Activated T-cell treated with anti-CD3 and anti-CD28 coated beads for 4 hours (primary cell): ENCODE measurements at places on chromosomes 3 and 15.

GRCh38 chr3:39147711-39148434, 5.5 kb downstream of the CSRNP1 start:
- no peak for DNase-seq

DNA sequence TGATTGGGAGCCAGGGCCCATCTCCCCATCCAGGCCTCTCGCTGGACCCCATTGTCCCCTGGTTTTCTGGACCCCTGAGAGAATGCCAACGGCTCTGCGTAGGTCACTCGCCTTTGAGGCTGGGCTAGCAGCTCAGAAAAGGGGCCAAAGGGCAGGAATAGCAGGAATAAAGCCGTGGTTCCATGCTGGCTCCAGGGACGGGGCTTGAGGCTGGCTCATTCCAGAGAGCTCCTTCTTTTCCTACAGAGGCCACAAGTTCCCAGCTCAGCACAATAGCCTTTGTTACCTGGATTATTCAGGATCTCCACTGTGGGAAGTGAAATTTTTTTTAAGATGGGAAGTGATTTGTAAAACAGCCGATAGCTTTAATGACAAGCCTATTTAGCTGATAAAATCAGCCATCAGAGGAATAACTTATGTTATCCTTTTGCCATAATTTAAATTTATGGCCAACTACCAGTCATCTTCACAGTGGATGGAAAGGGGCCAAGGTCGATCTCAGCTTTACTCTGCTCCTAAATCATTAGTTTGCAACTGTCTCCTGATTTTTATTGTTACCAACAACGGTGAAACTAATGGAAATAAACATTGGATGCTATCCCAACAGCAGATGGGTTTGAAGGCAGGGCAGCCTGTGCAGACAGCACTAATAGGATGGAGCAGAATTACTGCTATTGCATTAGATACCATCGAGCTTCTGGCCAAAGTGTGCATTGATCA, 124.3 kb downstream of the TMEM266 start:
- DNase-seq = no peak

DNA sequence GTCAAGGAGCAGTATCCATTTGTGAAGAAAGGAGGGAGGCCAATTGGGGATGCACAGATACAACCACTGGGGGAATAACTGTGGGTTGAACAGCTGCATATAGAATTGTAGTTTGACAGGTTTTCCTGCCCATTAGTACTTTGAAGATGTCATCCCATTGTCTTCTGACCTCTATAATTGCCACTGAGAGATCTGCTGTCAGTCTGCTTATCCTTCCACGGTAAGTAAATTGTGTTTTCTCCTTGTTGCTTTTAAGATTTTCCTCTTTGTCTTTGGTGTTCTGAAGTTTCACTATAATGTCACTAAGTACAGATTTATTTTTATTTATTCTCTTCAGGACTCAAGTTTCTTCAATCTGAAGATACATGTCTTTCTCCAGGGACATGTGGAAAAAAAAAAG, 56.6 kb downstream of the MOBP start:
- no peak for DNase-seq

- DNase-seq = no peak
These were observed 57.4 kb downstream of the UMPS start for GRCh38 chr3:124787476-124788195.

- no peak for DNase-seq
These were observed 25.4 kb downstream of the TGM4 start for GRCh38 chr3:44899683-44900367.

GRCh38 chr15:83107841-83108181, 366 bp downstream of the TM6SF1 start:
- DNase-seq = no peak

GRCh38 chr3:42269647-42270046, 3.7 kb upstream of the CCK start:
- DNase-seq = no peak

- DNase-seq = no peak
These were observed 176.0 kb upstream of the BCHE start for GRCh38 chr3:166013073-166013679.

GRCh38 chr3:119898478-119899191, 116.7 kb downstream of the NR1I2 start:
- no peak for DNase-seq

DNA sequence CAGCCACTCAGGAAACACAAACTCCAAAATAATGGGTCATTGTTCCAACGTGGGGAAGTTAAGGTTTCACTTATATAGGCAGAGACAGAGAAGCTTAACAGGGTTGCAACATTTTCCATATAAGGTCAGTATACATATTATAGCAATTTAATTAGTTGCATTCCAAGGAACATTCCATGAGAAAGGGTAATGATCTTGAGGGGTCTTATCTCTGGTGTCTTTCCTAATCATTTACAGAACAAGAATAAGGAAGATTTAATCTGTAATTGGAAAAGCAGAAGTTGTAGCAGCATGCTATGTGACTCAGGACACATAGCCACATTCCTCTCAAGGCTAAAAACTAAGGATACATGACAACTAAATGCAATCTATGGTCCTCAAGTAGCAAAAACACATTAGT, 4.9 kb downstream of the MNS1 start:
- no peak for DNase-seq

GRCh38 chr15:93703092-93703739, 528.1 kb upstream of the MCTP2 start:
- no peak for DNase-seq

DNA sequence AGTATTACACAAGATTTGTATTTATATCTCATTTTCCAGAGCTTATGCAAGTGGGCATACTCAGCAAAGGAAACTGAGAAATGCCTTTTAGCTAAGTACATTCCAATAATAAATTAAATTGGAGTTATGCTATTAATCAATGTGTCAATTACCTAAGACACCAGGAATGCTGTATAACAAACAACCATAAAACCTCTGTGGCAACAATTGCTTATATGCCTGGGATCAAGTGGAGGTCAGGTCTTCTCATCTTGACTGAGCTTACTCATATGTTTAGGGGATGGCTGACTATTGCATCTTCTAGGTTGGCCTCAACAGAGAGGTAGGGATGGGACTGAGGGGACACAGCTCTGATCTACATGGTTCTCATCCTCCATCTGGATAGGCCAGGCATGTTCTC, 30.7 kb downstream of the CD200R1L start:
- DNase-seq = no peak

DNA sequence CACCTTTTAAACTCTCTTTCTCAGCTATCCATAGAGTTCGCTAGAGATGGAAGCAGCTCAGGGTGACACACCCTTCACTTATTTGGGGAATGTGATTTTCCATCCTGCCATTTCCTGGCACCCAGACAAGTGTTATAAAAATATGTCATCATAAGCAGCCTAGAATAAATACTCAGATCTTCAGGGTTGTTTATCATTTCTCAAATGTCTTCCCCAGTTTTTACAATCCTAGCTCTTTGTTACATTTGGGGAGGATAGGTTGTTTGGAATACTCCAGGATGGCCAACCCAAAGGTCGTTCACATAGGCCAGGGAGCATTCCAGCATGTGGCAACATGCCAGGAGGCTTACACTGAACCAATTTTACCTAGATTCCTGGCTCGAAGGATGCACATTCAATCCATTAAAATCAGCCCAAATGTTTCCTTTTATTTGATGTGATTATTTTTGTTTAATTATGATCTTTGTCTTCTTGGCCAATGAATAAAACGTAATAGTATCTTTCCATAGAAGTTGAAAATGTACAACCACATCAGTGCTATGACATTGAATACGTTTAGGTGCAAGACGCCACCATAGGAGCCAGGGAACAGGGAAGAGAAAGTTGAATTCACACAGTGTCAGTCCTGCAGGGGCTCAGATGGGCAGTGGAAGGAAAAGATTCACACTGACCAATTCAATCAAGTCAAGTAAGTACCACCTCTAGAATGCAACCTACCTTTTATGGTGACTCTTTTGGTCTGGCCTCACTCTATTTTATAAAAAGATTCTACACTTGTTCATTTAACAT, 537.7 kb upstream of the MDFIC2 start:
- no peak for DNase-seq

DNA sequence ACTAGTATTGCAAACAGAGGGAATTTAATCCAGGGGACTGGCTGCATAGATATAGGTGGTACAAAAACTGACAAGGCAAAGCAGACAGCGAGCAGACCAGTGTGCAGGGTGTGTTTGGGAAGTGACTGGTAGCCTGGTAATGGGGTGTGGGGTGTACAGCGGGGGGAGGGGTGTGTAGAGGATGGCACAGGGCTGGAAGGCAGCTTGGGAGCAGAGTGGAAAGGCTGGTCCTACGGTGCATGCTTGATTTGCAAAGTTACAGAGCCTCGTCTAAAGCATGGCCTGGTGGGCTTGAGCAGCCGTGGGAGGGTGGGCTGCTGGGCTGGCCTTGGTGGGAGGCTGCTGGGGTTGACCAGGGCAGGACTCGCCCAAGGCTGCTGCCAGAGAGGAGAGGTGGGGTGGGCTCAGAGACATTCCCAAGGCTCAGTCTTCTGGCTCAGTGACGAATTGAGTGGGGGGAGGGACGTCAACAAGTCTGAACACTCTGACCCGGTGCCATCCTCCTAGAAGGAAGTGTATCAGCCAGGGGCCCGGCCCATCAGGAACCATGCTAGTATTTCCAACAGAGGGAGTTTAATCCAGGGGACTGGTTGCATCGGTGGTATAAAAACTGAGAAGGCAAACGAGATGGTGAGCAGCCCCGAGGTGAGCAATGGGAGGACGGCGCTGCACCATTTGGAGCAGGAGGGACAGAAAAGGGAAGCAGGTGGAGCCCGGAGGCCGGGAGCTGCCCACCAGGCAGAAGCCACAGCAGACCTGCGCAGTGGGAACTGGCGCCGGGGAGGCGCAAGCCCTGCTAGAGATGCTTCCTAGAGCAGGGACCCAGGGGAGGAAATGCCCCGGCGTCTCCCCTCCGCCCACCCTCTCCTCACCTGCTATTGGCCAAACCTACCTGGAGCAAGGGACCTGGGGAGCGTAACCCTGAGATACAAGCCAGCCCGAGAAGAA, 29.2 kb downstream of the CPN2 start:
- DNase-seq = no peak

DNA sequence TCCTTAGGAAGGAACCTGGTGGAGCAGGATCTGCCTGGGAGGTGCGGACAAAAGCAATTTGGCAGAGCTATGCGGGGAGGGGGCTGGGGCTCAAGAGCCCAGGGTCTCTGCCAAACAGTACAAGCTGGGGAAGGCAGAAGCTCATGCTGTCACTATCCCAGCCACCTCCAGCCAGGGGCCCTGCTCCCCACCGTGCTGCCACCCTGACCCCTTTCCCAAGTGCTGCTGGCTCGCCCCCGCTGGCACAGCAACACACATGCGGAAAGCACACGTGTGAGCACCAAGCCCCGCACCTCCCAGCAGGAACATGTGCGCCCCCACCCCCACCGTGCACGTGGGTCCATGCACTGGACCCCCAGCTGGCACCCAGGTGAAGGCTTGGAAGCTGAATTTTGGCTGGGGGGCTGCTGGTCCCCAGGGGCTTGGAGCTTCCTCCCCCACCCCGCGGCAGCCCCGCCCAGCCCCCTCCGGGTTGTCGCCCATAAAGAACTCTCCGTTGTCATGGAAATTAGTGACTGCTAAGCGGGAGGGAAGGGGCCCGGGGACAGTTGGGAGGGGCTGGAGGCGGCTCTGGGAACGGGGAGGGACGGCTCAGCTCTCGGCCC, 742 bp downstream of the CAMKV start:
- no peak for DNase-seq

GRCh38 chr15:28992336-28992864, 106.6 kb downstream of the APBA2 start:
- DNase-seq = no peak

- no peak for DNase-seq
These were observed 36.2 kb upstream of the AADACL2 start for GRCh38 chr3:151697496-151697895.

DNA sequence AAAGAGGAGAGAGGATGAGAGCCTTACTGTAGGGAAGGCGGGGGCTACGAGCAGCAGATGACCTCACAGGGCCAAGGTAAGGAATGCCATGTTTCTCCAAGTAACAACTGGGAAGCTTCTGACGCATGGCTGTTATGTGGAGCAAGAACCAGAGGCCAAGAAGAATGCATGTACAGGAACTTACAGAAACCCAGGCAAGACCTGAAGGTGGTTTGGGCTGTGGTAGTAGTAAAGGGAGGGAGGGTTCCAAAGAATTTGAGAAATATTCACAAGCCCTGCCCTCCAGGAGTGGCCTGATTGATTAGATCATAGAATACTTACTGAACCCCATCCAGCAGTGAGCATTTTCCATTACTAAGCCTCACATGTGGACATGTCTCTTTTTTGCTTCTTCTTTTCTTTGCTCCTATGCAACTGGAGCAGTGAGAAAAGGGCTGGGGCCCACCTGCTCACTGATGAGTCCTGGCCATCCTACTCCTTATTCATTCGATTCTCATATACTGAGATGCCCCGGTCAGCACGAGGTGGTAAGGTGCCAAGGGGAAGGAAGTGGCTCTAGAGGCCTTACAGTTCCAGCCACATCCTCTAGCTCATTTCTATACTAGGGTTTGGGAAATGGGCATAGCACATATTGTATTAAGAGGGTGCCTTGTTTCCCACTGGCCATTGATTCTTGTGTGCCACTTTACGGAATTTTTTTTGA, 8.3 kb upstream of the SLC12A8 start:
- no peak for DNase-seq

DNA sequence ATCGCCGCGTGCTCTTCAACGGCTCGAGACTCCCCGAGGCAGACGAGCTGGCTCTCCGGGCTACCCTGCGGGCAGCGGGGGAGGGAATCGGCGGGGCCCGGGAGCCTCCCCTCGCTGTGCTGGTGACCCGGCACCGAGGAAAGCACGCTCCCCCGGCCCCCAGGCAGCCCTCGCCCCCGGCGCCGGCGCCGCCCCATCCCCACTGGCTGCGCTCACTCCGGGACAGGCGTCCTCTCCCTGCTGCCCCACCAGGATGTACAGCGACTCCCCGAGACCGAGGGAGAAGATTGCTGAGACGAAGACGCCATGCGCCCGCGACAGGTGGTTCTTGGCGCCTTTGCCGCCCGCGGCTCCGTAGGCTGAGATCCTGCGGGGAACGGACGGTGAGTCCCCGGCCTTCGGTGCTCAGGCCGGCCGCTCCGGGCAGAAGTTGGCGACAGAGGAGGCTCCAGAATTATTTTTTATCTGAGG, 1.7 kb downstream of the LTK start:
- DNase-seq = no peak

DNA sequence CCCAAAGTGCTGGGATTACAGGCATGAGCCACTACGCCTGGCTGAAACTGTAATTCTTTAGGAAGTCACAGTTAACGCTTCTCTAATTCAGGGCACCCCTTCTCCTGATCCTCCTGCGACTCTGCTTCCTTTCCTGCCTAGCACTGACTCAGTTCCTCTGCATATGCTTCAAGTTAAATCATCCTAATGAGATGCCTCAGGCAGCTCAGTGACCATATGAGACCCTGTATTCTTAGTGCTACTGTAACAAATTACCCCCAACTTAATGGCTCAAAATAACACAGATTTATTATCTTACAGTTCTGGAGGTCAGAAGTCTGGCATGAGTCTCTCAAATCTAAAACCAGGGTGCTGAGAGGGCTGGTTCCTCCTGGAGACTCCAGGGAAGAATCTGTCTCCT, 271.8 kb upstream of the LYSMD4 start:
- DNase-seq = no peak
